Cardiac muscle cell (in vitro differentiated cells and primary cell): ENCODE measurements at places on chromosomes 1 and 21.
A peak's percentile ranks its signal among the peaks of the same experiment; 100 is the strongest.

- no peak overlapping the region for H3K27ac ChIP-seq
- no peak for DNase-seq
- H3K4me1 ChIP-seq: no peaks in the 10 kb centered on the region
- H3K27me3 ChIP-seq: no peaks in the 10 kb centered on the region
Measured at GRCh38 chr1:37243368-37244082, 209.2 kb upstream of the GRIK3 start.

DNA sequence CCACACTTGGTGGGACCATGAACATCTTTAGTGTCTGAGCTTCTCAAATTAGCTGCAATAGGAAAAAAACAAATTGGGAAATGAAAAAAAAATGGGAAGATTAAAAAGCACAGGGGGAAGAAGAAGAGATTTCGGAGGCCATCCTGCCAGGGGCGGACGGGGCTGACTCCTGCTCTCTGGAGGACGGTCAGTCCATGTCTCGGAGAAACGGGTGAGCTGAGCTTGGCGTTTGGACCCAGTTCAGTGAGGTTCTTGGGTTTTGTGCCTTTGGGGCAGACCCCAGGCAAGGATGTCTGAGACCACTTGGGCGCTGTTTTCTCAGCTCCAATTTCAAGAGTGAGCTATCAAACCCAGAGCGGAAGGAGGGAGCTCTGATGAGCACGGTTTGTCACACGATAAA is 123.9 kb downstream of the PRDM2 start:
- no peak overlapping the region for H3K27ac ChIP-seq
- H3K4me1 ChIP-seq: no peaks in the 10 kb centered on the region
- no peak overlapping the region for H3K4me3 ChIP-seq
- no peaks in the 10 kb centered on the region for H3K36me3 ChIP-seq
- DNase-seq: no peak

- H3K27me3 ChIP-seq: no peaks in the 10 kb centered on the region
- H3K27ac ChIP-seq: no peak overlapping the region
- H3K4me1 ChIP-seq: peaks cover 11% of the 10 kb centered on the region
- no peaks in the 10 kb centered on the region for H3K36me3 ChIP-seq
- H3K4me3 ChIP-seq: no peak overlapping the region
Measured at GRCh38 chr1:21110163-21110562, 66.5 kb downstream of the EIF4G3 start.

DNA sequence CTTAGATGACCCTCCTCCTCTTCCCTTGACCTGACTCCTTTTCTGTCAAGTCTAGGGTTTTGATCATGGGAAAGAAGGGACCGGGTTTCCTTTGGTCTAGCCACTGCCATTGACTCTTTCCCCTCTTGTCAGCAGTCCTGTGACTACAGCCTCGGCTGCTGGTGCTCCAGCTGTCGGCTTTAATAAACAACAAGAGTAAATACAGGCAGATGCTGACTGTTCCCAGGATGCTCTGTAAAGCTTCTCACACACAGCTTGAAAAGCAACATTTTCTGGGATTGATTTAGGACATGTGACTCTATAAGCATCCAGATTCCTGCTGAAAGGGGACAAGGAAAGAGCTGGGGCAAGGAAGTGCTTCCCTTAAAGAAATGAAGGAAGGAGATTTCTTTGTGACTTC is 53.5 kb upstream of the CTTNBP2NL start:
- no peak overlapping the region for H3K4me3 ChIP-seq
- no peak overlapping the region for H3K27ac ChIP-seq
- no peaks in the 10 kb centered on the region for H3K36me3 ChIP-seq
- DNase-seq: no peak
- no peaks in the 10 kb centered on the region for H3K4me1 ChIP-seq
- peaks cover 5% of the 10 kb centered on the region for H3K27me3 ChIP-seq

DNA sequence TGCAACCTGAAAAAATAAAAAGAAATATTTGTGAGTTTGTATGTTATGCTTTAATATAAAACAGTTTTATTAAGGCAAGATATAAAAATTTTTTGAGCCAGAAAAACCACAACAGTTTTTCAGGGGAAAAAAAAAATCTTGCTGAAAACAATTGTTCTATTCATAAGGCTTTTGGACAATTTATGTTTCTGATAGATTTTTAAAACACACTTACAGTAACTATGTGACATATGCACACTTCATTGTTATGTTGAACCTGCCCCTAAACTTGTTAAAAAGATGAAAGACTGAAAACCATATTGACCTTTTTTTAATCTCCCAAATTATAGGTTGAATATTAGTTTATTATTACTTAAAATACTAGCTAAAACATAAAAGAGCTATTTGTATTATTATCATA is 279.9 kb upstream of the C1orf105 start:
- no peak for DNase-seq
- H3K4me3 ChIP-seq: no peak overlapping the region
- H3K27ac ChIP-seq: no peak overlapping the region
- H3K36me3 ChIP-seq: no peaks in the 10 kb centered on the region

GRCh38 chr1:163540727-163541126 is 219.0 kb downstream of the NUF2 start:
- no peaks in the 10 kb centered on the region for H3K4me1 ChIP-seq
- DNase-seq: no peak
- no peaks in the 10 kb centered on the region for H3K36me3 ChIP-seq
- H3K4me3 ChIP-seq: no peak overlapping the region
- H3K27me3 ChIP-seq: no peaks in the 10 kb centered on the region
- no peak overlapping the region for H3K27ac ChIP-seq

DNA sequence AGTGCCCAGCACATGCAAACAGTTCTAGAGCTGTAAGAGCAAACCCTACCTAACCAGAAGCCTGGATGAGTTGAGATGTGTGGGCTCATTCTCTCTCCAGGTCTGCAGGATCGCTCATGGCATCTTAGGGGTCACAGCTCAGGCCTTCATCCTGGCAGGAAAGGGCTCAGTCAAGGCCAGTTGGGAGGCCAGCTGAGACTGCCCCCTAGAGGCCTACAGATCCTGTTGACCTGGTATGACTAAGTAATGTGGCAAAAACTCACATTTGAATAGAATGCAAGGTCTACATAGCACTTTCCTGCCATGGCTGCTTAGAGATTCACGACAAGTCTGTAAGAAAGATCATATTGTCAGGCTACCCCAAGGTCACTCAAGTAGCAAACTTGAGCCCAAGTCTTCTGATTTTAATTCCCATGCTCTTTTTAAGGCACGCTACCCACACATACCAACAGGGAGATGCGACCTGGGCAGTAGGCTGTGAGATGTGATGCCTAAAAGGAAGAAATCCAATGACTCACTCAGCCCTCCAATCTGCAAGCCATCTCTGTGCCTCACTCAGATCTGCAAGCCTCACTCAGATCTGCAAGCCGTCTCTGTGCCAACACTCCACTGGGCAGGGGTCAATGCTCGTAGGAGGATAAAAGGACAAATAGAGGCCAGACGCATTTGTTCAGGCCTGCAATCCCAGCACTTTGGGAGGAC is 5.1 kb upstream of the CAPN8 start:
- no peaks in the 10 kb centered on the region for H3K4me1 ChIP-seq
- no peaks in the 10 kb centered on the region for H3K36me3 ChIP-seq
- no peaks in the 10 kb centered on the region for H3K27me3 ChIP-seq
- H3K4me3 ChIP-seq: no peak overlapping the region
- peak; percentile 56 for DNase-seq

GRCh38 chr1:155126556-155127104 is 1.0 kb upstream of the EFNA1 start:
- H3K27me3 ChIP-seq: peaks cover 12% of the 10 kb centered on the region
- H3K4me1 ChIP-seq: peaks cover 24% of the 10 kb centered on the region
- peak overlapping the region; percentile 59 for H3K4me3 ChIP-seq
- H3K36me3 ChIP-seq: peaks cover 3% of the 10 kb centered on the region

DNA sequence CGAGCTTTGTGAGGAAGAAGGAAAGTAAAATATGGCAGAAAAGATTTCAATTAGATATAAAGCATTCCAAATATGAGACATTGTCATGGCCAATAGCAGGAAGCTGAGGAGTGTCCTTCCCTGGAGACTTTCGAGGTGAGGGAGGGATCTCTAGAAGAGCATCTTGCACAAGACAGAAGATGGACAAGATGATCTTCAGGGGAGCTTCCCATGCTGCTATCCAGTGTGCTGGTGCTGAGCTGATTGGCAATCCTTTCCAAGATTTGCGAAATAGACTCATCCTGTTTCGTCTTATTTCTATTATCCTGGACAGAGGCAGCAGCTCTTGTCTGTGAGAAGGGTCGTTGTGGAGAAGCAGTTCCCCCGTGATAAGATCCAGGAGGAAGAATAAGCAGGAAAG is 342.0 kb upstream of the CAMK1G start:
- H3K36me3 ChIP-seq: no peaks in the 10 kb centered on the region
- H3K27me3 ChIP-seq: no peaks in the 10 kb centered on the region
- peak; percentile 9 for DNase-seq
- no peaks in the 10 kb centered on the region for H3K4me1 ChIP-seq
- no peak overlapping the region for H3K4me3 ChIP-seq

DNA sequence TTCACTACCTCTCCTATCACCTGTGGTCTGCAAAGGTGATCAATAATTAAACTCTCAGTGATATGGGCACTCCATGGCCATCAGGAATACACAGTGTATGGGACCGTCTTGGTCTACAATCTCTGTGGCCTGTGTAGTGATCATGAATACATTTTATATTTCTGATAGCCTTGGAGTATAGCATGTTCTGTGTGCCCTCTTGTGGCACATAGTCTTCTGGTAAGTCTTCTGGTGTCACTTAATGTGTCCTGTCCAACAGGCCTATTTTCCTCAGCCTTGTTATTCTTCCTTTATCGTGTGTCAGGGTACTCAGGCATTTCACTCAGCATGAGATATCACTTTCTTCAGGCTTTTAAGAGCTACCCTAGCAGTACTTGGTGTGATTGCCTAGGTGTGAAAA is 393.6 kb downstream of the AGBL4 start:
- H3K27me3 ChIP-seq: no peaks in the 10 kb centered on the region
- no peaks in the 10 kb centered on the region for H3K4me1 ChIP-seq
- H3K27ac ChIP-seq: no peak overlapping the region
- no peak for DNase-seq

- H3K4me3 ChIP-seq: no peak overlapping the region
- peaks cover 12% of the 10 kb centered on the region for H3K27me3 ChIP-seq
- H3K27ac ChIP-seq: peak overlapping the region; percentile 44
- no peaks in the 10 kb centered on the region for H3K36me3 ChIP-seq
- peak; percentile 34 for DNase-seq
- H3K4me1 ChIP-seq: peaks cover 6% of the 10 kb centered on the region
Measured at GRCh38 chr1:155859881-155860871, 809 bp downstream of the SYT11 start.

GRCh38 chr1:180510882-180511281 is 8.5 kb upstream of the ACBD6 start:
- no peaks in the 10 kb centered on the region for H3K4me1 ChIP-seq
- H3K4me3 ChIP-seq: no peak overlapping the region
- no peaks in the 10 kb centered on the region for H3K36me3 ChIP-seq
- H3K27ac ChIP-seq: no peak overlapping the region
- H3K27me3 ChIP-seq: no peaks in the 10 kb centered on the region

DNA sequence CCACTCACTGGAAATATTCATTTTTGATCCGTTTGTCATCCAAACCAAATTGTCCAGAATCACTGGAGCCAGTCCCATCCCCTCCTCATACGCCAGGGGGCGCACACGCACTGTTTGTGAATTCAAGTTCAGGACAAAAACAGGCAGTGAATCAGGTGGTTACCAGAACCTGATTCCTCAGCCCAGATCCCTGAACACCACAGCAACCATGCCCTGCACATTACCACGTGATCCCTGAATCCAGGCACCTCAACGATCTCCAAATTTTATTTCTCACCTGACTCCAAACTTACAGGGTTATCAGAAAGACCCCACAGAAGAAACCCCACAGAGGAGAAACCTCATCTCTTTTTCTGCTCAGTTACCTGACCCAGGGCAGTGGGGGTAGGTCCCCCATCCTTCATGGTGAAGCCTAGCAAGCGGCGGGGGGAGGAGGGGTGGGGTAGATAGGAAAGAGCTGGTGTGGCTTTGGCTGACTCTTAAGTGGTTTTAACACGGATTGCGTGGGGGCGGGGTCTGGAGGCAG is 1.4 kb upstream of the PTPRF start:
- DNase-seq: peak; percentile 91
- H3K4me3 ChIP-seq: no peak overlapping the region
- H3K27ac ChIP-seq: no peak overlapping the region
- no peaks in the 10 kb centered on the region for H3K27me3 ChIP-seq
- peaks cover 22% of the 10 kb centered on the region for H3K4me1 ChIP-seq

GRCh38 chr21:15730484-15731242 is 881 bp downstream of the USP25 start:
- H3K27me3 ChIP-seq: no peaks in the 10 kb centered on the region
- H3K4me3 ChIP-seq: peak overlapping the region; percentile 97
- peak overlapping the region; percentile 97 for H3K27ac ChIP-seq
- H3K4me1 ChIP-seq: peaks cover 5% of the 10 kb centered on the region

DNA sequence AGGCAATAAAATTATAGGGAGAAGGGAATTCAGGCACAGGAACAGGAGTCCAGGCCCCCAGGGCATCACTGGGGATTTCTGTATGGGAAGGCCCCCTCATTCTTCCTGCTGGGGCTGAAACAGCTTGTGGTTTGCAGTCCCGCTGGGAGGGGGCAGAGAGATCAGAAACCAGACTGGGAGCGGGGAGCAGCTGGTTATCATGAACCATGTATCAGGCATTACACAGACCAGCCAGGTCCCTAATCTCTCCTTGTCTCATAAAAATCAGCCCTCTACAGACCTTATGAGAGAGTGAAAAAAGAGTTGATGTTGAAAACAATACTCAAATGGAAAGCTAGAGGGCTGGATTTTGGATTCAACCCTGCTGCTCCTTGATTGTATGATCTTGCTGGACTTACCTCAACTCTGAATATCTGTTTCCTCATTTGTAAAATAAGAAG is 93.4 kb upstream of the F3 start:
- H3K27ac ChIP-seq: no peak overlapping the region
- no peaks in the 10 kb centered on the region for H3K4me1 ChIP-seq
- H3K27me3 ChIP-seq: no peaks in the 10 kb centered on the region
- H3K4me3 ChIP-seq: no peak overlapping the region
